SHP77 treated with DMSO at 0.1 percent for 48 hours (cell line): ENCODE measurements at places on chromosomes 12 and 14.
A peak's percentile ranks its signal among the peaks of the same experiment; 100 is the strongest.

DNA sequence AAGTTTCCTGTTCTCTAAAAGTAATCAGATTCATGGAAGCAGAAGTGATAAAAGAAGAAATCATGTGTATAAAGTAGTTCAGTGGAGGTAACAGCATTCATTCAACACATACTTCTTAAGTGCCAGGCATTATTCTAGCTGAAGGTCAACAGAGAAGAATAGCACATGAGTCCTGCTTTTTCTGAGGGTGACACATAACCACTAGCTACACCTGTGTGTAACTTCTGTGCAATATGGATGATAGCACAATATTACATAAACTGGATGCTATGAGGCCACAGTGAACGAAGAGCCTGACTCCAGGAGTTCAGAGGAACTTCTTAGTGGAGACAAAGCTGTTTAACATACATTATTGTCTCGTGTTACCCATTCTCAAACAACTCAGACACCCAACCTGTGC is 114.3 kb upstream of the PCED1B start:
- no peak for DNase-seq

- DNase-seq, result no peak
These were observed 8.5 kb upstream of the SOCS2 start for GRCh38 chr12:93563807-93564538.

DNA sequence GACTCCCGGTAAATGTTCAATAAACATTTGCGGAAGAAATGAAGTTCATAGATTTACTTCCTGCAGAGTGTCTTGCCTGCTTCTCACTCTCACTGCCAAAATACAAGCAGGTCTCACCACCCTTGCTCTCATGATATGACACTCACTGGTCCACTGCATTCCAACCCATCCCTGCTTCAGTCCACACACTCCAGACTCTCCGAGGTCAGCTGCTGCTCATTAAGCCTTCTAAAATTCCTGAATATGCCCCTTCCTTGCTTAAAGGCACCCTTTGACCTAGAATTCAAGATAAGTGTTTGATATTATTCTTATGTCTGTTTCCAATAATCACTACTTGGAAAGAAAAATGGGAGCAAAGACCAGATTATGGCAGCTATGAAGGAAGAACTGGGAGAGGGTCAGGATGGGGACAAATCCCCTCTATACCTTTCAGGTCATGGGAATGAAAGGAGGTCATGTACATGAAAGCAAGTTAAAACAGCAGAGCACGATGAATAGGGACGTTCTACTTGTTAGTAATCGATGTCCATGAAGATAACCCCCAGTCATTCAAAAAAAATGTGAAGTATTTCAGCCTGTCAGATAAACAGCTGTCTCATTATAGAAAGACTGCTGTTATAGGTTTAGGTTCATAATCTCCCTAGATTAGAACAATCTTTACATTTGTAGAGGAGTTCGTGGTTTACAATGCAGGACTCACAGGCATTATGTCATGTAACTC is 10.5 kb upstream of the NID2 start:
- no peak for DNase-seq

DNA sequence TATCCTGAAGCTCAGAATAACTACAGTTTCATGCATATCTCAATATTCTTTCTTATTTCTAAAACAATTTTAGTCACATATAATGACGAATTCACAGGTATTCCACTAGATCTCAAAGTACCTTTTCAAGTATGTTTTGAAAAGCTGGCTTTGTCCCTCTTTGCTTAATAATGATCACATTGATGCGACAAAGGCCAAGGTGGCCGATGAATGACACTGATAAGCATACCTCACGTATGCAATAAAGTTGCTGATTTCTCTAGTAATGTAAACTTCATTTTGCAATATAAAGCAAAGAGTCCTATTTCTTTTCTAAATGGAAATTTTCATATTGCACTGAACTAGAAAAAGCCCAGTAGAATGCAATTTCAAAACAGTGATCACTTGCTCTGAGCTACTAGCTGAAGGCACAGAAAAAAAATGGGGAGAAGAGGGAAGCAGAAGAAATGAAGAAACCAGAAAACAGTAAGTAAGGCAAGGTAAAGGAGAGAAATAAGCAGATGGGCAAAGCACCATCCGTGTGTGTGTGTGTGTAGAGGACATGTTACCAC is 29.3 kb downstream of the FGD6 start:
- no peak for DNase-seq

DNA sequence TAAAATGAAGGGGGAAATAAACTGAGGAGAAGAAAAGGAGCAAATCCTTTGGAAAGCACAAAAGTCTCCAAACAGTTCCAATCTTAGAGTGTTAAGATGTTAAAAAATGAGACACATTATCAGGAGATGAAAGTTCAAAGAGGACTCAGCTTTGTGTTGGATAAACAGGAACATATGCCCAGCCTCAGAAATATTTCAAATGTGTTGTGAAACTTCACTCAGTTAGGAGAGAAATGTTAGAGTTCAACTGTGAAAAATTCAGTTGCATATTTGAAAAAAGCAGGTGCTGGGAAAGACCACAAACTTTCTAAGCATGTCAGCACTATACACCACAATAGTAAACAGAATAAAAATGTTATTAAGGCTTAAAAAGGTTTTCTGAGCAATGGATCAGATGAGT is 136.8 kb upstream of the PRKD1 start:
- no peak for DNase-seq

DNA sequence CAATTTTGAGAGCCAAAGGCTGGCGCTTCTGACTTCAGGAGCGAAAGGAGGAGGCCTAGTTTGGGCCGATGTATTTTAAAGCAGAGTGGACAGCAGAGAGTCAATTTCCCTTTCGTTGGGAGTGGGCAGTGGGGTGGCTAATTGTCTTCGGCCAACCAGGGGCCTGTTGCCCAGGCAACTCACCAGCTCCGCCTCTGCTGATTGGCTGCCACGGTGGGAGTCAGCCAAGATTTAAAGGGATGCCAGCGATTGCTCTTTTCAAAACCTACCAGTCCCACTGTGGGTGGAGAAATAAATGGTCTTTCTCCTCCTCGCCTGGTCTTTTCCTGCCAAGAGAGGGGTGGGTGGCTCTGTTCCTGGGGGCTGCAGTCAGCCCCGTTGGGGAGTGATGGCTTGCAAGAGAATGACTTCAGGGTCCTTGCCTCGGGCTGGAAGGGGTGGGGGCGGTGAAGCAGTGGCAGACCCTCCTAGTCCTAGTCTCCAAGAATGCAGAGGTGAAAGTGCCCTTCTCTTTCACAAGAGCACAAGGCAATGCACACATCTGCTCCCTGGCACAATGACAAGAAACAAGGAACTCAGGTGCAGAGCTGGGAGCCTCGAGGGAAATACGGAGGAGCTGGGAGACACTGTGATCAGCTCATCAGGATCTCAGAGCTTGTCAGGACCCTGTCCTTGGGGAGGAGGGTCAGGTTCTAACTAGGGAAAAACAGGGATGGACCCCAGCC is 37.7 kb downstream of the RASAL1 start:
- no peak for DNase-seq

GRCh38 chr14:74425525-74426201 is 347 bp downstream of the SYNDIG1L start:
- DNase-seq, result no peak

DNA sequence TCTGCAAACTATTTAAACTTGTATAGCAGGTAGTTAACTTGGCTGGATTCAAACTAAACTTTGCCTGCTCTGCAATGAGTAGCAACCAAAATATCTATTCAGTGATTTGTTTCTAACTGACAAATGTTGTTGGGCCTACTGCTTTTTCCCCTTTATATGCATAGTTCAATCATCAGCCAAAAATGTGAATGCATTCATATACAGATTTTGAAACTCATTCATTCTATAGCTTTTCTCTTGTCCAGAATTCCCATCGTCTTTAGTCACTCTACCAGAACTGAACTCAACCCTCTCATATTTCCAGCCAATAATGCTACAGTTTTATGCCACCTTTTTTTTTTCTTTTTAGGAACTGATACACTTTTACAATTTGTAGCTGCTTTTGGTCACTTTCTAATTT is 599.8 kb downstream of the RPL10L start:
- DNase-seq, result no peak

DNA sequence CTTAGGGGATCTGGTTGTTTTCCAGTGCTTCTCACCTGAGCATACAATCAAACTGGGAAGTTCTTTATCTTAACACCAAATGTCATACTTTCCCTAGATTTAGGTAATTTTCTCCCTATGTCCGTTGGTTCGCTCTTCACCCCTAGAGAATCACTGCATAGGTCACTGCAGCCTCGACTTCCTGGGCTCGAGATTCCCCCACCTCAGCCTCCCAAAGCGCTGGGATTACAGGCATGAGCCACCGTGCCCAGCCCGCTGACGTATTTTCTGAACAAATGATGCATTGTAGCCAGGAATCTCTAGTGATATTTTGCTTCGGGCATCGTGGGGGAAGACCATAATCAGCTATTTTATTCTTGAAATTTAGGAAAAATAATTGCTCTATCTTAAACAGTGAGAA is 1.1 kb upstream of the RPL41 start:
- peak; percentile 31 for DNase-seq

DNA sequence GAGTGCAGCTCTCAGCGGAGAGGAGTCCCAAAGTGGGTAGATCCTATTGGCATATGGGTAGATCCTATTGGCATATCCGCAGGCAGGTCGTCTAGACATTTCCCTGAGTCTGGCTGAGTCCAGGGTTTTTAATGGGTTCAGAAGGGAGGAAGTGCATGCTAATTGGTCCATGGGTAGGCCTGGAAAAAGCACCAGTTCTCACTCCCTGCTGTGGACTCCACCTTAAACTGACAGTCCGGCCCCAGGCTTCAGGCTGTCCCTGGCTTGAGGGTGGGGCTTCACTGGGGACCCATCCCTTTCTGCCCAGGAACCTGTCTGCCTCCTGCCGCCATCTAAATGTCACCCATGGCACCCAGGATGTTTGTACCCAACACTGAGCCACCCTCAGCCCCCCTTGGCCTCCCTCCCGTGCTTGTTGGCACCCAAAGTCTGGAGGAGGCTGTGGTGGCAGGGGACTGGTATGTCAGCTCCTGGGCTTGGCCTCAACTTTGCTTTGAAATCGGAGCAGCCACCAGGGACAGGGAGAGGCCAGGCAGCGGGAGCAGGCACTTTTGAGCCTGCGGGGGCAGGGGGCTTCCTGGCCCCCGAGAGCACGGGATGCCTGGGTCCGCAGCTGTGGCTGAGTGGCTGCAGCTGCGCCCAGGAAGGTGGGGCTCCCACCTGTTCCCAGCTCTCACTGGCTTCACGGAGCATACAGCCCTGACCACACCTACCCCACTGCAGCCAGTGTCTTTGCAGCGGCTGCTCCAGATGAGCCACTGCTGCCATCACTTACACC is 29.6 kb upstream of the YAF2 start:
- DNase-seq, result no peak

DNA sequence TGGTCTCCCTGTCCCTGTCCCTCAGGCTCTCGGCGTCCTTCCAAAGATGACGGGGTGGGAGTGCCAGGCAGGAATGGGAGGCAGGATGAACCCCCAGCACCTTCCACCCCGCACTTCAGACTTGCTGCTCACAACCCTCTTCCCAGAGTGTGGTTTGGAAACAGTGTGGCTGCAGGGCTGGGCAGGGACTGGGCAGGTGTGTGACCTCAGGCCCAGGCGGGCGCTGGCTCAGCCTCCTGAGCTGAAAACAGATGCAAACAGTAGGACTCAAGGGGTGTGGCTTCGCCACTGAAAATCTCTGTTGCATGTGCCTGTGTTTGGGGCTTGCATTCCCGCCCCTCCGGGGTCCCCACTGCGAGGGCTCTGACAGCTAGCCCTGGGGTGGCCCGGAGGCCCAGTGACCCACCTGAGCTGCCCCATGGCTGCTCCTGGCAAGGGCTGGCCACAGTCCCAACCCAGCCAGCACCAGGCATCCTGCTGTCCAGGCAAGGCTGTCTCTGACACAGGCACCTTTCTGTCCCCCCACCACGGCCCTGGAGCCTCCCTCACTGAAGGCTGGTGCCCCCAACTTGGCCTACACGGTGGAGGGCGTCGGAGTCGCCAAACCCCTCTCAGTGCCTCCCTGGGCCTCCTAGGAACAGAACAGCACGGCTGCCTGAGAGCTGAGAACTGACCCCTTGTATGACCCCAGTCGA is 46.1 kb downstream of the BEGAIN start:
- no peak for DNase-seq

GRCh38 chr12:2378835-2379330 is 326.1 kb downstream of the CACNA1C start:
- no peak for DNase-seq

DNA sequence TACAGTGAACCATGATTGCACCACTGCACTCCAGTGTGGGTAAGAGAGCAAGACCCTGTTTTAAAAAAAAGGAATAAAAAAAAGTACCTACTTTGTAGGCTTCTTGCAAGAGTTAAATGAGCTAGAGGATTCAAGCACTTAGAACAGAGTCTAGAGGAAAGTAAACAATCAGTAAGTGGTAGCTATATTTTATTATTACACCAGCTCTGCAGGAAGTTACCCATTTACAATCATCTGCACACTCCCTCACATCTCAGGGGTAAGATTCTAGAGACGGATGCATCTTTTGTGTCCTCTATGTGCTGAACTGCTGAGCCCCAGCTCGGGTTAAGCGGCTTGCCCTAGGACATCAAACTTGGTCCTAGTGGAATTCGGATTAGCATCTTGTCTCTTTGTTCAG is 67.3 kb downstream of the KCNK10 start:
- DNase-seq, result no peak

DNA sequence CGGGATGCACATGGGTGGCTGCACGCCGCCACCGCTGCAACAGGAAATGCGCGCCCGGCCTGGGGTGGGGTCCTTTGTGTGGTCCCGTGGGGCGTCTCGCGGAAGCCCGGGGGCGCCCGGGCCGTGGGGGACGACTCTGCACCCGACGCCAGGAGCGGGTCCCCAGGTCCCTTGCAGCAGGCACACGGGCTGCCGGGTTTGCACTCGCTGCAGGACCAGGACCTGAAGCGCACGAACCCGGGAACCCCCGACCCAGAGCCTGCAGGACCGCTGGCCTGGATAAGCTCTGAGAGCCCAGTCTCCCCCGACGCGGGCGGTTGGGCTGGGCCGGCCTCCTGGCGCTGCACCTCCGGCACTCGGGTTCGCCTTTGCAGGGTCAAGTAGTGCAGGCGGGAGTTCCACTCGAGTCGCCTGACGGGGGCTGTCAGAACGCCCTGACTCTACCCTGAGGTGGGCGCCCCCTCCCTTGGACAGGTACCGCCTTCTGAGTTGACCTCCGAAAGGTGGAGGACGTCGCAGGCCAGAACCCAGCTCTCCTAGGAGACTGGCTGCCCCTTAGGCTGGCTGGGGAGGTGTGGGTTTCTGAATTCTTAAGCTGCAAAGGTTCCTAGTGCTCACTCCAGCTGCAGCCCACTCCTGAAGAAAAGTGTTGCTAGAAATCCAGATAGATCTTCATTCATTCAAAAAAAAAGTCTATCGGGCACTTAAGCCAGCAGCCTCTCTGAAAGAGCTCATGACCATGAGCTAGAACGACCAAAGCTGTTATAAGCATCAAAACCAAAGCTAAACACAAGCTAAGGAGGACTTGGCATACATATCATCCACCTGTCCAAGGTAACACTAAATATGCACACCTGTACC is 68.0 kb downstream of the RNF34 start:
- no peak for DNase-seq

DNA sequence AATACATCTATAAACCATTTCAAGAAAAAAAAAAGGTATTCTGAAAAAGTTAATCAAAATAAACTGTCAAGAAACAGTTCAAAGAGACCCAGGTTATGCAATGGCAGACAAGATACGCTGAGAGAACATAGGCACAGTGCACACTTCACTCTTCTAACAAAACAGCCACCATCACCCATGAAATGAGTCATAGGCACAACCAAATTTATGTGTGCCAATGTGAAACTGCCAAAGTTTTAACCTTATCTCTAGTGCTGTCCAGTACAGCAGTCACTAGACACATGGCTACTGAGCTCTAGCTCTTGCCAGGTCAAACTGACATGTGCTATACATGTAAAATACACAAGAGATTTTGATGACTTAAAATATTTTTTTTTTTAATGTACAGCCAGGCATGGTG is 1.4 kb downstream of the CEP128 start:
- DNase-seq, result no peak

GRCh38 chr12:4148418-4149056 is 125.0 kb upstream of the CCND2 start:
- no peak for DNase-seq
